ENCODE measurements at places on chromosomes 5 and 9.
A peak's percentile ranks its signal among the peaks of the same experiment; 100 is the strongest.

- DNase-seq: no peak
These were observed 59.2 kb upstream of the CDH10 start for GRCh38 chr5:24703934-24704333.

DNA sequence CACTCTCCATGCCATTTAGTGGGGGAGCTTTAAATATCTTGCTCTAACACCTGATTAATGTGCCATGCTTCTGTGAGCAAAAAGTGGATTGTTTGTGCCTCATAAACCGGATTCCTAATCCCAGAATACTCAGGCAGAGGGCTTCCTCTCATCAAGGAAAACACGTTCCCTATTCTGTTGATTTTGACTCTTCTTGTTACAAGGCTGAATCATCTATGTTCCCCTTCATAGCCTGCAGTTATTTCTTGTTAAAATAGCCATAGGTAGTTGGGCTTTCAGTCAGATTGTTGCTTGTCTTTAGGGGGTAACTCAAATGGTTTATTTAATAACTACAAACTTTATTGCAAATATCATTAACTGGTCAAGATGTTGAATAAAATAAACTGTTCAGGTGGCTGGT lies 26.6 kb downstream of the ROPN1L start:
- no peak for DNase-seq

- no peak for DNase-seq
These were observed 9.7 kb upstream of the RIOK2 start for GRCh38 chr5:97192580-97193354.

DNA sequence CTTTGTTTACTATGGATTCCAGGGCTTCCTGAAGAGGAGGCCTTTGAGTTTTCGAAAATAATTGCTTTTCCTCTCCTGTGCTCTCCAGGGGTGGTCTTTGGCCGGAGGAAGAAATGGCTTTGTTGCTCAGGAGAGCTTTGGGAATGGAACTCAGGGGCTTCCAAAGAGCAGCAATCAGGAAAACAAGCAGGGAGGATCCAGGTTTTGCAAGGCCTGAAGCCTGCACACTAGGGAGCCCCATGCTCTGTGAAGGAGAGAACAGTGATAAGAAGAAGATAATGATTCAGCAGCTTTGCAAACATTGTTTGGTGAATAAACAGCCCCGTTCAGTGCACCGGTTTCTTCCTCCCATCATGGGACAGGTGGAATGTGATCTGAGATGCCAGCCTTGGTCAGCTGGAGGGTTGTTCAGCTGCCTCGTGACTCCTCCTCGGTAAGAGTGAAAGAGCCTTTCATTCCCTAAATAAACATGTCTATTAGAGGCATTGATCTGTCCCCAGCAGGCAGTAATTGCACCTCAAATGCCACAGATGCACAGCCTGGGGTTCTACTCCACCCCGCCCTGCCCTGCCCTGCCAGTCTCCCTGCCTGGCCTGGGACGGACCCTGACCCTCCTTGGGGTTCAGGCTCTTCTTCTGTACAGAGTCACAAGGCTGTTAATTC lies 11.5 kb upstream of the ALDH1B1 start:
- no peak for DNase-seq

- DNase-seq: no peak
These were observed 350.3 kb downstream of the GADD45G start for GRCh38 chr9:89955144-89955543.

DNA sequence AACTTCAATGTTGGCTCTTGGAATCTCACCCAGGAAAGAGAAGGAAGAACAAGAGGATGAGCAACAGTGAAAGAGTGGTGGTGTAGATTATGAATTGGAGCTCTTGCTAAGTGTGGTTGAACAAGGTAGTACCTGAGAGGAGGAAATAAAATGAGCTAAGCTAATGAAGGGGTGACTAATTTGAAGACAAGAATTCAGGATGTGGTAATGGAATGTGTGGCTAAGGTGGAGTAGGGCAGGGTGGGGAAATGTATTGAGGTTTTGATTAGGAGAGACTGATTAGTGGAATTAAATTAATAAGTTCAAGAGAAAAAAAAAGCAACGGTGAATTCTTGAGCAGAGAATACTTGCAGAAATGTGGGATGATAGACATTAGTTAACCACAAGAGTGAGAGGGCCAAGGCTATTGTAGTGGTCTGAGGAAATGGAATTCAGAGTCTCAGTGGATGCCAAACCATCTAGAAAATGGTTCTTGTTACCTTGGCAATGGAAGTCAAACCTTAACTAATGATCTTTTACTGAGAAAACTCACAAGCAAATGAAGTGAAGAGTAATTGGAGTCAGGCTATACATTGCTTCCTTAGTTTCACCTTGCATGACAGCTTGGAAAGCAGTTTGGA lies 648.3 kb upstream of the ZNF608 start:
- no peak for DNase-seq

GRCh38 chr5:8229551-8229950 lies 360.6 kb downstream of the MTRR start:
- no peak for DNase-seq

- DNase-seq: no peak
These were observed 12.5 kb upstream of the ADAMTSL1 start for GRCh38 chr9:18461496-18461895.

- no peak for DNase-seq
These were observed 318.6 kb downstream of the CDH9 start for GRCh38 chr5:26719803-26720202.

GRCh38 chr5:150628936-150629485 lies 11.4 kb upstream of the SYNPO start:
- no peak for DNase-seq

- DNase-seq: no peak
These were observed 24.9 kb upstream of the SMU1 start for GRCh38 chr9:33101104-33101951.

DNA sequence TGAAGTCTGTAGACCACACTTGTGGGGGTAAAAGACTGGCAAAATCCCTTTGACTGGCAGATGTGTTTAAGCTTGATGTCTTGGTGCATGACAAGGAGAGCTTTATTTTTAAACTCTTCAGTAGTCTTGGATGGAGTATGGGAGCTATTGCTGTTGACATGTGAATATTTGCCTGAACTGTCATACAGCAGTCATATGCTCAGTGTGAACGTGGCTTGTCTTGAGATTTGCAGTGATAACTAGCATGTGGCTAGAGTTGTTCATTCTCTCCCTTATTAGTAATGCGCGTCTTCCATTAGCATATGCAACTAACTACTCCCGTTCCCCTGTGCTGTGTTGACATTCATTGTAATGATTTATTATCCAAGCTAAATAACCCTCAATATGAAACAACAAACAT lies 523.6 kb upstream of the WWC1 start:
- DNase-seq: no peak

DNA sequence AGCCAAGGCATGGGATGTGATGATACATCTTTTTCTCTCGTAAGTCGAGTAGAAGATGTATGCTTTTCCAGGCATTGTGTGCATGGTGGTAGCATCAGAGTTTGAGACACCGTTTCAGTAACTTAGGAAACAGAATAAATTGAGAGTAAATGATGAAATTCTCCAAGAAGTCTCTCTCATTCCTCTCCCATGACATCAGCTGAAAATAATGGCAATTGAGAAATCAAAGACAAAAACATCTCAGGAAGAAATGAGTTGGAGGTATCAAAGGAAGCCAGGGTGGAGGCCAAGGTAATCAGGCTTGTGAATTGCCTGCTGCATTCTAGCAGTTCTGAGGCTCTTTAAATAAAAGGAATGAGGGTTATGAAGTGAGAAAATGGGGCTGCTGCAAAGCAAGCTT lies 53.9 kb downstream of the SGCD start:
- DNase-seq: no peak

DNA sequence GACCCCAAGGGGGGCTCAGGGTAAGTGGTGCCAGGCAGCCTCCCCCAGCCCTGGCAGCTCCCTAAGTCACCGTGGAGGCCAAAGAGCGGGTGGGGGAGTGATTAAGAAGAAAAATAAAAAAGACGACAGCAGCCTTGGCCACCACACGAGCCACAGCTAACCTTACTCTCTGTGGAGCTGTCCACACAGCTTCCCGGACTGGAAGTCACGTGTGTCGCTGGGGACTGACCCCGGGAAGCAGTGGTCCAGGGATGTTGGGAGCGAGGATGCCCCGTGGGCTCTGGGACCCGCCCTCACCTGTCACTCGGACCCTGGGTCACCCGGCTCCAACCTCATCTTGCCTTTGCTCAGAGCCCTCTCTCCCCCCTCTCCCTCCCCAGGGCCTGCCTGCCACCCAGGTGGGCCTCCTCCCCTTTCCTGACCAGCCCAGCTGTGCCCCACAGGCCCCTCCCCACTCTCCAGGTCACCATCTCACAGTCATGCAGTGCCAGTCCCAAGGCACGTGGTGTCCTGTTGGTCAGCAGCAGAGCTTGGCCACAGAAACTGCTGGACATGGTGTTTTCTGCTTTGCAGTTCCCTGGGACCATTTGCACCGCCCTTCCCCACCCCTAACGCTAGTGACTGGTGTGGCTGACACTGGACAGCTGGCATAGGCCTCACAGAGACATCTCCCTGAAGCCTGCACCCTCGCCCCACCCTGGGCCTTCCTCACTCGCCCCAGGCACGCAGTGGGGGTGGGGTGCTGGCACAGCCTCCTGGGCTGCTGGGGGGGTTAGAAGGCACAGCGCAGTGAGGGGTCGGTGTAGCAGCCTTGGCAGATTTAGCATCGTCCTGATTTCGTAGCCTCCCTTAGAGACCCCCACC lies 9.8 kb upstream of the EXOC3 start:
- no peak for DNase-seq

DNA sequence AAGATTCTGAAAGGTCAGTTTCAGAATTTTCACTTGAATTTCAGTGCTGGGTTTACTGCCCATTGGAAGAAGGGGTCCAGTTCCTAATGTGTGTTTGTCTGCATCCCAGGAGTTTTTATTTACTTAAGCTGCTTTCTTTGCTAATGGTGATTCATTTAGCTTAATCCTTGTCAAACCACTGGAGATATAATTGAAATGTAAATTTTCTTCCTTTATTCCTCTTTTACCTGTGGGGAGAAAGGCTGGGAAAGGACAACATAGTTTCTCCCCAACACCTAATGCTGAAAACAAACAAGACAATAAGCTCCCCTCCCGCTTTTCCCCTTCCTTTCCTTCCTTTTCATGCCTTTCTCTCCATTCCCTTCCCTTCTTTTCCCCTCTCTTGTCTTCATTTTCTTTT lies 185.8 kb downstream of the KCTD16 start:
- no peak for DNase-seq

GRCh38 chr5:179284751-179285631 lies 60.3 kb downstream of the ADAMTS2 start:
- DNase-seq: peak; percentile 54

GRCh38 chr5:97231025-97231636 lies 48.1 kb upstream of the RIOK2 start:
- no peak for DNase-seq

DNA sequence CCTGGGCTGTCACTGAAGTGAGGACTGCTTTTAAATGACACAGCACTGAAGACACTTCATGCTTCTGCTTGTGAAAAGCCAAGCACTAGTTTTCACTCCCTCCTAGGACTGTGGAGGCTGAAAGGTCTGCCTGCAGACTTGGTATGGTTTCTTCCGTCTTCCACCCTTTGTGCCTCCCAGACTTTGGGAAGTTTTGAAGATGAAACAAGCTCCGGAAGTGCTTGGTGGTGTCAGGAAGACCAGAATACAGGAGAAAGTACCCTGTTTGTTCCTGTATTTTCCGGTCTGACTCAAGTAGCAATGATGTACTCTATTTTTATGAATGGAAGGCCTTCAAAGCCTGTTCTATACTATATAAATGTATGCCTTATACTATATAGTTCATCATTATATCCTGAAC lies 222.7 kb downstream of the PDZD2 start:
- DNase-seq: no peak

DNA sequence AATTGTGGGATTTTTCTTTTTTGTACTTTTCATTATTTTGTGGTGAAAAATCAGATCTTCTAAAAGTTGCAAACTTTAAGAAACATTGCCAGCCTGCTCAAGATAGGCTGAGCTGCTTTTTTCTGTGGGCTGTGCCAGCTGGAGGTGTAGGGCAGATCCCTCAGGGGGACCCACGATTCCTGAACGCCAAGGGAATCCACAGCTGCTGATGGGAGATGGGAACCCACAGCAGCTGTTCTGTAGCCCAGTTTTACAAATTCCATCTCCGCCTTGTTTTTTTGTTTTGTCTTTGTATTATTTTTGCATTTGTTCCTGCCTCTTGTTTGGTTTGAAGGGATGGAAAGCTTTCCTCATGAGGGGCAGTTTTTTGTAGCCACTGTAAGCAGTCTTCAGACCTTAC lies 91.0 kb downstream of the WWC1 start:
- no peak for DNase-seq

- DNase-seq: no peak
These were observed 52.5 kb upstream of the SLC2A8 start for GRCh38 chr9:127344368-127345000.

GRCh38 chr9:115551396-115551795 lies 433.4 kb upstream of the TNC start:
- no peak for DNase-seq

DNA sequence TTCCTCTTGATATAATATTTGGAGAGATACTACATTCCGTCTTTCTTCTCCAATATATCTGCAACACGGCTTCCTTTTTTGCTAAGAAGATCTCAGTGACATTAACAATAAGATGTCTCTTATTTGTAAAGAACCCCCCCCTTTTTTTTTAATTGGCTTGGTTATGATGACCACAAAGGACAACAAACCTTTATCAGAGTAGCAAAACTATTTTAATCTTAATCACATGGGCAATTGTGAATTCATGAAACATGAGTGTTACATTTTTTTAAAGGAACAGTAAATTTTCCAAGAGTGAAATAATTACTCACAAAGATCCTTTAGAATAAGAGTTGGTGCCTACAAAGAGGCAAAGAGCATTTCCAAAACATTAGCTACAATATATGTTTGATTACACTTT lies 554.1 kb downstream of the MAT2B start:
- DNase-seq: no peak

- DNase-seq: no peak
These were observed 1.4 kb downstream of the ZFR start for GRCh38 chr5:32443145-32443540.

GRCh38 chr5:180602481-180603075 lies 11.3 kb upstream of the SCGB3A1 start:
- no peak for DNase-seq

- DNase-seq: no peak
These were observed 28.7 kb downstream of the BICD2 start for GRCh38 chr9:92735636-92736562.

GRCh38 chr5:93017849-93018248 lies 563.2 kb downstream of the NR2F1-AS1 start:
- DNase-seq: no peak

DNA sequence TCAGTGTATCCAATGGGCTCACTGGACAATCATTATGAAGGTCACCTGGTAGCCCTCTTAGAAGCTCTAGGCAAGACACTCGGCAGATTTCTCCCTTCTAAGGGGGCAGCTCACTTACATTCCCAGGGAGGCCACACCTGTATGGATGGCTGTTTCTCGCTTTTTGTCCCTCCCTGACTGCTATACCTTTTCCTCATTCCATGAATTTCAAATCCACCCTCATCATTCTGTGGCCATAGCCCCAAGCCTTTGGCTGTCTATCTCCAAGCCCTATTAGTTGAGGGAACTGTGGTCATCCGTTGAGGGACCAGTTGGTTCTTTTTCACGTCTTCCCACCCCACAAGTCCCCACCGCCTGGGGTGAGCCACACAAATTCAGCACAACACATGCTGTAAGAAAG lies 85.0 kb upstream of the RARS1 start:
- DNase-seq: no peak

Measured in right kidney (tissue), 9 donors.